Kidney (tissue), 22 donors: ENCODE measurements at places on chromosomes 5 and 9. TPM values are rescaled to one million over a fixed set of nuclear protein-coding genes. Genes with fewer than 3 reads are reported as not detected.

DNA sequence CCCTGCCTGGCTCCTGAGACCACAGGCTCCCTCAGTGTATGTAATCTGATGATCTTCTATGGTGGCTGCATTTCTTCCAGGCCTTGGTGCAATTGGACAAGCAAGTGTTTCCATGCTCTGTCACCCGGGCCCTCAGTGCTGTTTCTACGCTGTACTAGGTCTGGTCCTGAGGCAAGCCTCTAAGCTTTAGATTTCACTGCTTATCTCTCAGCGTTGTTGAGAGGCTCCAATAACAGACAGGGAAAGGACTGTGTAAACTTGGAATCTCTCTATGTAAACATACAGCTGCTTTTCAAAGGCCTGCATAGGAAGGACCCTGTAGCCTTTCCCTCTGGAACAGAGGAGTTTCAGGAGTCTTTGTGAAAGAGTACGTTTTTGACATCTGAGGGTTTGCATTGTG is 38.6 kb upstream of the NFIB start:
- peaks cover 7% of the 10 kb centered on the region for H3K4me1 ChIP-seq
- no peak overlapping the region for H3K4me3 ChIP-seq
- DNase-seq: no peak
- peaks cover 32% of the 10 kb centered on the region for H3K27me3 ChIP-seq
- H3K27ac ChIP-seq: no peak overlapping the region

DNA sequence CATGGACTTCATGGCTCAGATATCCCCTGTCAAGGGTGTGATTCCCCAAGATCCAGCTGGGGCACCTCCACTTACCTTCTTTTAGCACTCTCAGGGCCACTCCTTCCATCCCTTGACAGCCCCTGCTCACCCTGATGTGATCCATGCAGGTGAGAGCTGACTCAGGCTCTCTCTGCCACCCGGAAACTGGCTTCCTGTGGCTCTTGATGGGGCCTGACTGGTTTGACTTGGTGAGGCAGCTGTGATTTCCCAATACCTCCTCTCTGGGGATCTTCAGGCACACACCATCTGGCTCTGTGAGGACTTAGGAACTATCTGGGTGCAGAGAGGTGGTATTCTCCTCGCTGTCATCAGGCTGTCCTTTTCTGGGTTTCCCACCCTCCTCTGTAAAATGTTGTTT is 7.9 kb upstream of the FAT2 start:
- DNase-seq: no peak
- H3K36me3 ChIP-seq: no peaks in the 10 kb centered on the region
- no peaks in the 10 kb centered on the region for H3K27me3 ChIP-seq
- no peaks in the 10 kb centered on the region for H3K4me1 ChIP-seq
- no peak overlapping the region for H3K4me3 ChIP-seq

GRCh38 chr5:141947316-141947715 is 10.7 kb downstream of the PCDH12 start:
- no peak overlapping the region for H3K4me3 ChIP-seq
- no peaks in the 10 kb centered on the region for H3K4me1 ChIP-seq
- H3K27ac ChIP-seq: no peak overlapping the region

DNA sequence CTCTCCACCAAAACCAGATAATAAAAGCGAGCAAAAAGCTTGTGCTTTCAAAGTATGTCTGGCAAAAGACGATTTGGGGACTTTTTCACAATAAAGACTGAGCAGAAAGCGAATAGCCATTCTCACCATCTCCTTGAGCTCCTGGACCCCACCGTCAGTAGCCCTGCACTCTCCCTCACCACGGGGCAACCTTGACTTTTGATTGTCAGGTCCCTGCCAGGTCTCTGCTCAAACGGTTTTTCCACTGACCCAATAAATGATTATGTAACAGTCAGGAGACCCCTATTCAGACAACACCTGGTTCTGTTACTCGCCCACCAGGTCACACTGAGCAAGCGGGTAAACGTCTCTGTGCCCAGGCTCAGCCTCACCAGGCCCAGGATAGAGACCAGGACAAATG is 131.3 kb downstream of the MVB12B start:
- no peak overlapping the region for H3K27ac ChIP-seq
- no peaks in the 10 kb centered on the region for H3K4me1 ChIP-seq
- no peaks in the 10 kb centered on the region for H3K27me3 ChIP-seq
- no peak for DNase-seq
- no peaks in the 10 kb centered on the region for H3K36me3 ChIP-seq

The P4HA2 gene
- polyA plus RNA-seq: 54.1 TPM

The NR2F1-AS1 gene
- polyA plus RNA-seq: 16.0 TPM

DNA sequence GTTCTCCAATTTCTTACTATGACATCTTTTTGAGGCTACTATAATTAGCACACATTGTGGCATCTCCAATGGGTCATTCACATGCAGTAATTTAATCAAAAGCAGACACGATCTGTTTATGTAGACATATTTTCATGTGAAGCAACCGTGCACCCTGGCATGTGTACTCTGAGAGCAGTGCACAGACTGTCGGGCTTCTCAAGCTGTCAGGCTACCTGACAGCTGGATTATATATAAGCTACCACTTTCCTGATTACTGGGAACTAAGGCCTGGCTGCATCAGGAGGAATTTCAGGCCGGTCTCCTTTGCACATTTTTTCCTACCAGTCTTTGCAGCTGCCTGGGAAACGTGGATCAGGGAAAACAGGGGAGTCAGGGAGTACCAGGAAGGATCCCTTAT is 197.5 kb downstream of the MAPKAP1 start:
- H3K27ac ChIP-seq: no peak overlapping the region
- H3K36me3 ChIP-seq: no peaks in the 10 kb centered on the region
- peak; percentile 40 for DNase-seq
- H3K4me3 ChIP-seq: no peak overlapping the region
- no peaks in the 10 kb centered on the region for H3K4me1 ChIP-seq

DNA sequence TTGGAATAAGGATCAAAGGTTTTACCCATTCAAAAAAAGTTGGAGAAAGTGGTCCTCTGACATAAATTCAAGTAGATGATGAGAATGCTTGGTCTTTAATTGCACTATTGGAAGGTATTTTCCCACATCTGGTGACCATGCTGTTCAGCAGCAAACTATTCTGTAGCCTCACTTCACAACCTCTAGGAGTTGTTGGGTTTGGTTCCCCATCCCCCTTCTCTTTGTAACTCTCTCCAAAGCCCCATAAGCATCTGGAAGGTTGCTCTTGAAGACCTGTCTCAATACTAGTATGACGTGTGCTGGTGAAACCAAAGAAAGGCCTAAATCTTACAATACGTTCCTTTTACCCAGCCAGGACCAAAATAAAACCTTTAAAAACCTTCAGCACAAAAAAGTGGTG is 8.5 kb downstream of the RGMB start:
- H3K4me1 ChIP-seq: no peaks in the 10 kb centered on the region
- DNase-seq: no peak
- no peak overlapping the region for H3K4me3 ChIP-seq
- H3K27ac ChIP-seq: no peak overlapping the region
- H3K27me3 ChIP-seq: no peaks in the 10 kb centered on the region

The C5orf46 gene
- polyA plus RNA-seq: not detected

GRCh38 chr9:1701113-1701512 is 314.0 kb upstream of the SMARCA2 start:
- H3K4me1 ChIP-seq: no peaks in the 10 kb centered on the region
- H3K27ac ChIP-seq: no peak overlapping the region
- DNase-seq: no peak

- peak within 1 kb of the TSS; percentile 12 for H3K4me3 ChIP-seq
- no peak within 1 kb of the TSS for H3K27ac ChIP-seq
- peaks cover 3% of the 10 kb centered on the region for H3K4me1 ChIP-seq
- H3K27me3 ChIP-seq: peaks cover 80% of the 10 kb centered on the region
- peak; percentile 96 for DNase-seq
Observed at GRCh38 chr9:1050125-1050895, at the start of gene DMRT2. Gene DMRT2 (plus strand): TSS chr9:1050357. CDS start chr9:1051614, 1,257 bp downstream.

DNA sequence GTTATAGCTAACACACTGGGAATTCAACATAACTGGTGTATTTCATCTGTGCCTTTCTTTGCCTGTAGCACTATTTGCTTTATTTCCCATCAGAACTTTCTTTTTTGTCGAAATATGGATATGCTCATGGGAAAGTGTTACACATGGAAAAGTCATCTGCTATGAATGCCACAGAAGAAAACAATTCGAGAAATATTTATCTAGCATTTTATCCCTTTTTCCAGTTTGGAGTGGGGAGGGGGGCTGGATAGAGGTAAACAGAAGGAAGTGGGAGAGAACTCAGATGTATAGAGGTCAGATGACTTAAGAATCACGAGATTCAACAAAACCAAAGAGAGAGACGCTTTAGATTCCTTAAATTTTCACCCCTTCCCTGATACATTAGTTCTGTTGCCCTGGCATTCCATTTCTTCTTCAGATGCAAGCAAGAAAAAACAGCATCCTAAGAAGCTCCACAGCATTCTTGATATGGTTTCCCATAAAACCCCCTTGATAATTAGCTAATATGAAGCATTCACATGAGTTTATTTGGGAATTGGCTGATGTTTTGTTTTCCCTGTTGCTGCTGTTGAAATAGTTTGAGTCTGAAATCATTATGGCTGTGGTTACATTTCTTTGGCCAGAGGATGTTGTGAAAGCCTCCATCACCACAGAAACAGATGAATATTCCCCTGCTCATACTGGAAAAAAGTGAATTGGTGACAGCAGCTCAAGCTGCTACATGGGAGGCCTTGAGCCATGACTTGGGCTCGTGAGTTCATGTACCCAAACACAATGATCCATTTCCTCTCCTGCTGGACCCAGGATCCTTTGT is 335.8 kb upstream of the DAB2 start:
- H3K27me3 ChIP-seq: no peaks in the 10 kb centered on the region
- no peak overlapping the region for H3K27ac ChIP-seq
- no peak for DNase-seq
- H3K4me3 ChIP-seq: no peak overlapping the region
- H3K4me1 ChIP-seq: no peaks in the 10 kb centered on the region

The OR1B1 gene
- not detected for polyA plus RNA-seq

DNA sequence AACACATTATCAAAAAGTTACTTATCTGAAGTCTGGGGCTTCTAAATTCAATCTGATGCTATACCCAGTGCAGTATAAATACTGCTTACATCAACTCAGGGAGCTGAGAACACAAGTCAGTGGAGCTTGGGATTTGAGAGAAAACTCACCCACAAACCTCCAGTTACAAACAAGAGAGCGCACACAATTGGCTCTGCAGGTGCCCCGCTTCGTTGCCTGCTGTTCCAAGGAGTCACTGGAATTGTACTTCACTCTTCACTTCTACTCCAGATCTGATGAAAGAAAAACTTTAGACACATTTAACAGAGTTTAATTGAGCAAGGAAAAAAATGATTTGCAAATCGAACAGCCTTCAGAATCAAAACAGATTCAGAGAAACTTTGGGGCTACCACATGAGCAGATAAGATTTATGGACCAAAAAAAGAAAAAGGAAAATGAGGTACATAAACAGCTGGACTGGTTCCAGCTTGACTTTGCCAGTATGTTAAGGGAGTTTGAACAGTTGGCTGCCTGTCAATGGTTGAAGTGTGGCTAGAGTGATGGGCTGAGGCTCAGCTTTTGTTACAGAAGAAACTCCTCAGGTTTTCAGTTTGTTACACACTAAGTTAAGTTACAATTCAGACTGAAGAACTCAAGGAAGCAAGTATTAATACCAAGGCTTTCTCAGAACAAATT is 156.6 kb downstream of the AOPEP start:
- H3K4me3 ChIP-seq: no peak overlapping the region
- no peak for DNase-seq
- no peak overlapping the region for H3K27ac ChIP-seq

GRCh38 chr9:7117676-7118561 is 360.1 kb downstream of the KDM4C start:
- H3K27ac ChIP-seq: no peak overlapping the region
- H3K4me3 ChIP-seq: no peak overlapping the region
- no peaks in the 10 kb centered on the region for H3K36me3 ChIP-seq
- DNase-seq: no peak
- H3K4me1 ChIP-seq: no peaks in the 10 kb centered on the region

DNA sequence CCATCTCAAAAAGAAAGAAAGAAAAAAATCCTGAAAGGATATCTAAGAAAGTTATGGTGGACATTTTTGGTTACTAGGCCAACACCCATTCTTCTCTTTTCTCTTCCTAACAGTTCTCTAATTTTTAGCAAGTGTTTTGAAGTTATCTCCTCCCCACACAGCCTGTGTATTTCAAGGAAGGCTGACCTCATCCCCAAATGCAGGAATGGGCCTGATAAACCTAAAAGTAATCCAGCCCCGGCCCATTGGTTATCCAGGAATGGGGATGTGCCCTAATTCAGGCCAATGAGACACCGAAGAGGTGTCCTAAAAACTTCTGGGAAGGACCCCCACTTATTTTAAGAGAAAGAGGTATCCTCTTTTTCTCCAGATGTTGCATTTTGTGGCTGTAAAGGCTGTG is 46.6 kb downstream of the F2R start:
- no peak overlapping the region for H3K27ac ChIP-seq
- no peak overlapping the region for H3K4me3 ChIP-seq
- H3K27me3 ChIP-seq: no peaks in the 10 kb centered on the region
- no peaks in the 10 kb centered on the region for H3K4me1 ChIP-seq

- H3K27ac ChIP-seq: no peak overlapping the region
- H3K4me1 ChIP-seq: no peaks in the 10 kb centered on the region
- no peak for DNase-seq
- no peak overlapping the region for H3K4me3 ChIP-seq
- H3K36me3 ChIP-seq: no peaks in the 10 kb centered on the region
Observed at GRCh38 chr9:111842313-111842712, 47.6 kb upstream of the SHOC1 start.

The C9orf78 gene
- polyA plus RNA-seq: 62.1 TPM

- H3K4me1 ChIP-seq: peaks cover 9% of the 10 kb centered on the region
- DNase-seq: peak; percentile 44
- H3K27ac ChIP-seq: no peak overlapping the region
- no peaks in the 10 kb centered on the region for H3K27me3 ChIP-seq
Observed at GRCh38 chr5:37738057-37738691, 101.7 kb downstream of the GDNF start.

DNA sequence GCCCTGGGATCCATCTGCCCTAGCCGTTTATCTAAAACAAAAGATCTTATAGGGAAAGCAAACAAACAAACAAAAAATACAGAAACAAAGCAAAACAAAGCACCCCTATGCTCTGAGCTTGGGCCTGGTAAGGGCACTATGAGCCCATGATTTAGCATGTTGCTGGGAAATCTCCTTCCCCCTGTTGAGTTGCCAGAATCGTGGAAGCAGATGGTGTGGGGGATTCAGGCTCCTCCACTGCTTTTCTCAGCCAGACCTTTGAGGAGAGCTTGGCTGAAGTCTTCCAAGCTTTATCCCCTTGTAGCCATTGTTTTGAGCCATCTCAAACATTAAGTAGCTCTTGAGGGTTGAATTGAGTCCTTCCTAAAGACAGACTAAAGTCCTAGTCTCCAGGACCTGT is 29.9 kb downstream of the TMC1 start:
- H3K4me3 ChIP-seq: no peak overlapping the region
- H3K27ac ChIP-seq: no peak overlapping the region
- H3K36me3 ChIP-seq: no peaks in the 10 kb centered on the region
- H3K4me1 ChIP-seq: peaks cover 2% of the 10 kb centered on the region
- H3K27me3 ChIP-seq: no peaks in the 10 kb centered on the region

DNA sequence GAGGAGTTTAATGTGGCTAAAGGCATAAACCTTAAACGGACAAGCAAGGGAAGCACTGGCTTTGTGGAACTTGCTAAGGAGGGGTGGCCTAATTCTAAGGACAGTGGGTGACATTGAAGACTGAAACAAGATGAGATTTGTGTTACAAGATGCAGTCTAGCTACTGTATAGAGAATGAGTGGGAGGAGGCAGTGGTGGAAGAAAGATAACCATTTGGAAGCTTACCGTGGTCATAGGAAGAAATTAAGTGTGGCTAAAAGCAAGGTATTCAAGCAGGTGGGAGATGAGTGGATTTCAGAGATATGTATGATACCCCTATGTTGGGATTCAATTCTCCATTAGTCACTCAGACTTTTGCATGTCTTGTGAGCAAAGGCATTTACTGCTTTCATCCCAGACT is 4.6 kb downstream of the PAM start:
- peaks cover 5% of the 10 kb centered on the region for H3K4me1 ChIP-seq
- no peak overlapping the region for H3K4me3 ChIP-seq
- H3K27me3 ChIP-seq: no peaks in the 10 kb centered on the region
- H3K36me3 ChIP-seq: no peaks in the 10 kb centered on the region
- H3K27ac ChIP-seq: no peak overlapping the region

The SKP1 gene
- polyA plus RNA-seq: 848 TPM

The STK32A gene
- 7.8 TPM for polyA plus RNA-seq
